Psoas muscle (tissue), 8 donors: ENCODE measurements at places on chromosomes 11 and 22. TPM values are rescaled to one million over a fixed set of nuclear protein-coding genes. Genes with fewer than 3 reads are reported as not detected.

DNA sequence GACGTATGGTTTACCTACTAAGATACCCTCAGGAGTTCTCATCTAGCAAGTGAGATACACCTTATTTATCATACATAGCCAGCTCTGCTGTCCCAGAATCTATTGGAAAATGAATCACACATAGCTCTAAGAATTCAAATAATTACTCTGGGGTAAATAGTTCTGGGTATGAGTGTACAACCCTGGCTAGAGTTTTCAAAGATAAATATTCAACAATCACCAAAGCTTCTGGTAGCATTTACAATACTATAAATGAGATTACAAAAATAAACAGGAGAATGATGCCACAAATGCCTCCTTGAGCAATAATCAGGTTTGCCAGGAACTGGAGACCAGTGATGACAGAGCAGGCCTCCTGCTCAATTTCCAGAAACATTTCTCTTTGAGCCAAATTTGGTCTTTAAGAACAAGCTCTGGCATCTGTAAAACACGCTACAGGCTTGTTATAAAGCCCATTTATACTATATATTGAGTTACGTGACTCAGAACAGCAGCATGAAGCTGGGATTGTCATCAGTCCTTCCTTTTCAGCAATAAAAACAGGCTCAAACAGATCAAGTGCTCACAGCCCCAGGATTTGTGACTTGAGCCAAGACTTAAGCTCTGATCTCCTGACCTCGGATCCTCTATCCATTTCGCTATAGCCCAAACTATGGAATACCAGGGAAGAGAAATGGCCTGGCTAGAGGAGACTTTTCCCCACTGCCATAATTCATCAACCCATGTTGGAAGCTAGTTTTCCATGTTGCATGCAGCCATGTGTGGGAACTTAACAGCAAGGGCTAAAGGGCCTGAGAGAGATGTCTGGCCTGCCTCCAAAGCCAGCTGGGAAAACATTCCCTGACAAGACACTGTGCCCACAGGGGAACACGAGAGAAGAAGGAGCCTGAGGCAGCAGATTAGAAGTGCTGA lies 19.7 kb downstream of the RAB30 start:
- no peak overlapping the region for H3K4me3 ChIP-seq
- no peaks in the 10 kb centered on the region for H3K27me3 ChIP-seq
- H3K36me3 ChIP-seq, result no peaks in the 10 kb centered on the region
- DNase-seq, result peak; percentile 45
- peaks cover 69% of the 10 kb centered on the region for H3K4me1 ChIP-seq
- peak overlapping the region; percentile 78 for H3K27ac ChIP-seq

DNA sequence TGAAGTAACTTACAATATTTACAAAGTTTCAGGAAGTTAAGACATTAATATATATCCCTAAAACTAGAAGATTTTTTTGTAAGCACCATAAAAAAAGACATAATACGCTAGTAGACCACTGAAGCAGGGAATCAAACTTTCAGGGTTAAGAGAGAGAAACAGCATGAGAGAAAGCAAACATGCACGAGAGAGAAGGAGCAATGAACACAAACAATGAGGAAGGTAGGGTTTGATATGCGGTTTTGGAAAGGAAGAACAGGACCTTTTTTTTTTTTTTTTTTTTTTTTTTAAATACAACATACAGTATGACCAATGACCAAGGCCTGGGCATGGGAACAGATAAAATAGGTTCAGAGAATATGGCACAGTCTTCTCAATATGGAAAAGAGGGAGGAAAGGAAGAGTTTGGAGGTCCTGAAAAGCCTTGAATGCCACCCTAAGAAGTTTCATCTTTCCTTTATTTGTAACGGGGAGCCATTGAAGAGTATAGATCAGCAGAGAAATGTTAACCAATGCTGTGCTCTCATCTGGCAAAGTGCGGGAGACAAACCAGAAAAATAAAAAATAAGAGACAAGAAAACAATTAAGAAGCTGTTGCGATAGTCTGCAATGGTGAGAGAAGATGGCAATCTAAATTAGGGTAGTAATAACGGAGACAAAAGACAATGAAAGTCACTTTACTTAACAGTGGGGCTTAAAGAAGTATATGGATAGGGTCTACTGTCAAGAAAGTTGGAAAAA lies 101.0 kb downstream of the USP35 start:
- H3K27me3 ChIP-seq, result no peaks in the 10 kb centered on the region
- H3K36me3 ChIP-seq, result no peaks in the 10 kb centered on the region
- DNase-seq, result no peak

- no peaks in the 10 kb centered on the region for H3K36me3 ChIP-seq
- H3K27ac ChIP-seq, result no peak overlapping the region
- DNase-seq, result no peak
- no peaks in the 10 kb centered on the region for H3K4me1 ChIP-seq
- no peaks in the 10 kb centered on the region for H3K27me3 ChIP-seq
These were observed 271.4 kb downstream of the ETS1 start for GRCh38 chr11:128315933-128316332.

- no peak overlapping the region for H3K27ac ChIP-seq
- H3K36me3 ChIP-seq, result peaks cover 2% of the 10 kb centered on the region
- no peaks in the 10 kb centered on the region for H3K4me1 ChIP-seq
- H3K27me3 ChIP-seq, result no peaks in the 10 kb centered on the region
These were observed 10.2 kb downstream of the SERPIND1 start for GRCh38 chr22:20783844-20784723.

GRCh38 chr22:46980392-46980791 lies 217.9 kb downstream of the TBC1D22A start:
- no peaks in the 10 kb centered on the region for H3K4me1 ChIP-seq
- no peaks in the 10 kb centered on the region for H3K27me3 ChIP-seq
- no peak for DNase-seq
- H3K4me3 ChIP-seq, result no peak overlapping the region

DNA sequence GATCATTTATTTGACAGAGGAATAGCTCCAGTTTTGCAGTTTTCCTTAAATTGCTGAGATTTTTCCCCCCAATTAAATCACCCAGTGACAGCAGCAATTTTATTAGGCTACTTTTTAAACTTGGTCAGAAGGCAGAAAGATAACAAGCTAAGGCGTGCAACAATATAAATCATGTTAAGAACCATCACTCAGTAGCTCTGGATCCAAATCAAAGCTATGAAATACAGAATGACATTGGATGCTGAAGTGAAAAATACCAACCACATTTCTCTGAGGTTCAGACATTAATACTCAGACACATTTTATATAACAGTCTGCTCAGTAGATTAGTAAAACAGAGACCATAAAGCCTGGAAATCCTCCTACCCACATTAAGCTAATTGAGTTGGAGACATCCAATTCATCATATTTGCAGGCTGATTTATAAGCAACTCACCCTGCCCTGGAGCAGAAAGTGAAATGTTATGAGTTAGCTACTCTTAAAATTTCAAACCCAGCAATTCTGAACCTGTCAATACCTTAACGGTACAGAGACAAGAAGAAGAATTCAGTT lies 1108.4 kb downstream of the DLG2 start:
- H3K36me3 ChIP-seq, result no peaks in the 10 kb centered on the region
- H3K27me3 ChIP-seq, result no peaks in the 10 kb centered on the region
- no peak for DNase-seq
- H3K4me3 ChIP-seq, result no peak overlapping the region
- no peaks in the 10 kb centered on the region for H3K4me1 ChIP-seq

Gene AP5B1
- 16.2 TPM for total RNA-seq

Gene POLA2
- total RNA-seq, result 1.7 TPM
